ENCODE measurements at places on chromosomes 1 and 21.

DNA sequence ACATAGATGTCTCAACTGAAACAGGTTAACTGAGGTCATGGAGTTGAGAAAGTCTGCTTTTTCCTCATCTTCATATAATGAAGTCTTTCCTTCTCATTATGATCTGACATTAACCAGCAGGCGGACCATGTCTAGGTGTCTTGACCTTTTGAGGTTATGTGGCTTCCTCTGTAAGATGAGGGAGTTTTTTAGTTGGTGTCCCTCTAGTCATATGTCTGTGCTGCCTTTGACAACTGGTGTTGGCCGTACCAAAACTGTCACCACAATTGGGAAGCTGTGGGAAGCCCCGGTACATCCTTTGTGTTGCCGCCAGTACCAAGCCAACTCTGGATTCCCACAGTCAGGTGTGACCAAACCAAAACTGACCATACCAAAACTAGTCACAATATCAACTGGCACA, 105.1 kb downstream of the PBX1 start:
- DNase-seq, result no peak

- peak; percentile 7 for DNase-seq
Observed at GRCh38 chr1:50348449-50349241, 74.6 kb downstream of the DMRTA2 start.

DNA sequence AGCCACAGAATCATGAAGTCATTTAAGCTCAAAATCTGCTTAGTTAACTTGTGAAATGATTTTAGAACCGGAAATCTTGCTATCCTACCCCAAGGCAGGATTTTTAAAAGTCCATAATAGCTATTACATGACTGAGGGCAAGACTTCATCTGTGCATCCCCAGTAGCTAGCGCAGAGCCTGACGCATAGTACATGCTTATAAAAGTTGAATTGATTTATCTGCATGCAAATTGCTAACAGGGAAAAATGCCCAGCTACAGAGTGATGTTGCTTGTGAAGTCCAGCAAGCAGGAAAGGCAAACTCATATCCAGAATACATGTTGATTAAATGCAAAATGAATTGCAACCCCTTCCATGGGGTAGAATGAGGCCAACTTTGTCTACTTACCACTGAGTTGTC, 8.1 kb upstream of the MAP1LC3C start:
- DNase-seq, result no peak

DNA sequence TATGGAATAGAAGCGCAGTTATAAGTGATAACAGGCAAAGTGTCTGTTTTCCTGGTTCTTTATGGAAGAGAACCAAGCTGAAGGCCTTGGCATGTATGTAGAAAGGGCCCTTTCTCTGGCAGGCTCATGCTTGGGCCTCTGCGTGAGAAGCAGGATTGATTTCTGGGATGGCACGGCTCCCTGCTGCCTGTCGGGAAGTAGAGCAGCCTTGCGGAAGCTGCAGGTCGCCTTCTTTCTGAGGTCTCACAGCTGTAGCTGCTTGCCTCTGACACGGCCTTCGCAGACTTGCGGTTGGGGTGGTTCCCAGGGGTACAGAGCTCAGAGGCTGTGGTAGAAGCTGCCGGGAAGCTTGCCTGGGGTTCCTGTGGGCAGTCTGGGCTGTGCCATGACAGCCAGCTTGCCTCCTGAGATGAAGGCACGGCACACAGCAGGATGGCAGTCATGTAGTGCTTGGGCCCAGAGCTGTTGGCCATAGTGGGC, 39.4 kb downstream of the TRAPPC10 start:
- peak; percentile 44 for DNase-seq

Measured in substantia nigra (tissue), 51 donors.